ENCODE measurements at places on chromosomes 13 and 19. TPM values are rescaled to one million over a fixed set of nuclear protein-coding genes. Genes with fewer than 3 reads are reported as not detected.

DNA sequence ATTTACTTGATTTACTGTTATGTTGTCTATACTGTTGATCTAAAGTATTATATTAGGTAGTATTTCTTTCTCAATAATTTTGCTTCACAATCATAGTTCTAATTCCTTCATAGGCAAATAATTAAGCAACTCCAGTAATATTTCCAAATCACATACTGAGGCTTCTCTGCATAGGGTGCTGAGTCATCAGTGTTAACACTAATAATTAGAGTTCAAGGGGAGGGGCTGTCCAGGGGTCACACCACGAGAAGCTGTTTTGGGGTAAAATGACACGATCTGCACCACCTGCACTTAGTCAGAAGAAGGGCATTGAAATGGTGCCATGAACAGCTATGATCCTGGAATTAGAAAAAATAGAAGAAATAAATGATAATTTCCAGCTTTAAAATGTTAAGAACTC, 1230.9 kb upstream of the SLC10A2 start:
- H3K4me1 ChIP-seq, result no peaks in the 10 kb centered on the region
- H3K27ac ChIP-seq, result no peak overlapping the region
- no peaks in the 10 kb centered on the region for H3K27me3 ChIP-seq

- peaks cover 21% of the 10 kb centered on the region for H3K4me1 ChIP-seq
- no peak for DNase-seq
- H3K27ac ChIP-seq, result no peak overlapping the region
- no peaks in the 10 kb centered on the region for H3K27me3 ChIP-seq
Observed at GRCh38 chr13:43766725-43767124, 20.0 kb downstream of the ENOX1 start.

DNA sequence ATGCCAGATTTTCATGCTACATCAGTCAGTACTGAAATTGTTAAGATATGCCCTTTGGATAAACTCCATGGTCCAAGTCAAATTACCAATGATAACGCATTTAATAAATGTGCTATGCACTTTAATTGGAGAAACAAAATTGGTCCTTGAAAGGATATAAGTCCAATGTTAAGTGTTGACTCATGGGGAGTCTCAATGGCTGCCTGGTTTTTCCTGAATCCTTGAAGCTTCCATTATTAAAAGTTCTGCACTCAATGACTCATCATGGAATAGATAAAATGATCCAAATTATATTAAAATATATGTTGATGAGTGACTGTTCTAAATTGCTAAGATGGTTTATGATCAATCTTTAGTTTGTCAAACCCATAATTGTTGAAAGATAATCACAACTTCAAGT, 346.0 kb upstream of the ATXN8OS start:
- no peaks in the 10 kb centered on the region for H3K36me3 ChIP-seq
- H3K27ac ChIP-seq, result no peak overlapping the region
- H3K4me1 ChIP-seq, result no peaks in the 10 kb centered on the region
- H3K27me3 ChIP-seq, result no peaks in the 10 kb centered on the region

- no peak overlapping the region for H3K4me3 ChIP-seq
Observed at GRCh38 chr13:20828539-20829364, 55.0 kb upstream of the EEF1AKMT1 start.

- H3K4me1 ChIP-seq, result peaks cover 81% of the 10 kb centered on the region
- H3K36me3 ChIP-seq, result peaks cover 2% of the 10 kb centered on the region
- H3K27ac ChIP-seq, result peak overlapping the region; percentile 22
Observed at GRCh38 chr13:98493042-98493712, 83.7 kb downstream of the STK24 start.

GRCh38 chr19:45821103-45821521, 6.0 kb upstream of the RSPH6A start:
- no peak for DNase-seq
- no peak overlapping the region for H3K27ac ChIP-seq
- peaks cover 10% of the 10 kb centered on the region for H3K36me3 ChIP-seq
- H3K4me1 ChIP-seq, result peaks cover 11% of the 10 kb centered on the region

The FLT3LG gene
- total RNA-seq, result 0.89 TPM

The LACC1 gene
- total RNA-seq, result 0.75 TPM

The LYL1 gene
- total RNA-seq, result 0.30 TPM

The CGB8 gene
- total RNA-seq, result not detected

The RRAS gene
- 2.3 TPM for total RNA-seq

The BEST2 gene
- not detected for total RNA-seq

The PDS5B gene
- total RNA-seq, result 86.8 TPM
